ENCODE measurements at places on chromosomes 5 and 9.

- DNase-seq: no peak
These were observed 3.4 kb downstream of the SQSTM1 start for GRCh38 chr5:179823937-179824744.

DNA sequence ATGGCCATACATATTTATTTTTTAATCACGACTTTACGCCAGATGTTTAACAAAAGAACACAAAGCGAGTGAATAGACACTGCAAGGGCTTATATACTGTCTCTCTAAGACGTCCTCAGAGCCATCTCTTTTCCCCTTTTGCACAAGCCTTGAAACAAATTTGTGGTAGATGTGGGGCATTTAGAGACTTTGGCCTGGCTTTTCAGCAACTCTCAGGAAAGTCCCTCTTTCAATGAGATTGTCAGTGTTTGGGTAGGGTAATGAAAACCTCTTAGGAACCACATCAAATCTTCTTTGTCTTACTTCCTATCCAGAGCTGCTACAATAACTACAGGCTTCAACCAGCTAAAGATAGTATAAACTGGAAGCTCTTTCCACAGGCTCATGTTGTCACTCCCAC lies 380.0 kb downstream of the ANXA1 start:
- no peak for DNase-seq

GRCh38 chr5:153784277-153784676 lies 254.4 kb downstream of the FAM114A2 start:
- DNase-seq: no peak

GRCh38 chr5:116632890-116633289 lies 58.3 kb upstream of the SEMA6A start:
- DNase-seq: no peak

GRCh38 chr5:67964619-67965018 lies 250.9 kb upstream of the PIK3R1 start:
- DNase-seq: no peak

All from stimulated activated CD4-positive, alpha-beta T cell treated with anti-CD3 and anti-CD28 coated beads, Interleukin-15, amount 100 ng/mL, for 1 hour (primary cell).